Bone marrow (tissue), 2 donors: ENCODE measurements at places on chromosomes 13 and 19.

DNA sequence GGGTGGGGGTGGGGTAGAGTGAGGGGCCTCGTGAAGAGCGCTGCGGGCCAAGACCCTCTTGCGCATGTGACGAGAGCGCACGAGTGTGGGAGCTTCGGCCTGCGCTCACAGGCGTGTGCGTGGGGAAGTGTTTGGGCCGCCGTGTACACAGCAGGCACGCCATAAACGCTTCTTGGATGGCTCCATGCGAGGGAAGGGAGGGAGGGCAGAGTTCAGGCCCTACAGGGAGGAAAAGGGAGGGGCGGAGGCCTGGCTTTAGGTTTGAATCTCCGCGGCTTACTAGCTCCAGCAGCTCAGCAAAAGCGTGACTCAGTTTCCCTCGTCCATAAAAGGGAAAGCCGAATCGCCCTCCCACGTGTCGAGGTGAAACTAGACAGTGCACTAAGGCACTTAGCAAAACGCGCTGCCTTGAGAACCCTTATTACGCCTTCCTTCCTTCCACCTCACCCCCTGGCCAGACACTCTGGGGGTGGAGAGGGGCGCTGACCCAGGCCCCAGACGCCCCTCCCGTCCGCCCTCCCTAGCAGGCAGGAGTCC, 12.5 kb downstream of the GADD45B start:
- no peak for DNase-seq

- no peak for DNase-seq
These were observed 56.5 kb downstream of the KLF2 start for GRCh38 chr19:16380943-16381755.

GRCh38 chr13:19150712-19151228, 30.9 kb downstream of the TUBA3C start:
- no peak for DNase-seq

GRCh38 chr13:35945368-35945767, 185.8 kb downstream of the DCLK1 start:
- DNase-seq, result no peak

- no peak for DNase-seq
These were observed 112.3 kb upstream of the KLF12 start for GRCh38 chr13:74246487-74246886.

DNA sequence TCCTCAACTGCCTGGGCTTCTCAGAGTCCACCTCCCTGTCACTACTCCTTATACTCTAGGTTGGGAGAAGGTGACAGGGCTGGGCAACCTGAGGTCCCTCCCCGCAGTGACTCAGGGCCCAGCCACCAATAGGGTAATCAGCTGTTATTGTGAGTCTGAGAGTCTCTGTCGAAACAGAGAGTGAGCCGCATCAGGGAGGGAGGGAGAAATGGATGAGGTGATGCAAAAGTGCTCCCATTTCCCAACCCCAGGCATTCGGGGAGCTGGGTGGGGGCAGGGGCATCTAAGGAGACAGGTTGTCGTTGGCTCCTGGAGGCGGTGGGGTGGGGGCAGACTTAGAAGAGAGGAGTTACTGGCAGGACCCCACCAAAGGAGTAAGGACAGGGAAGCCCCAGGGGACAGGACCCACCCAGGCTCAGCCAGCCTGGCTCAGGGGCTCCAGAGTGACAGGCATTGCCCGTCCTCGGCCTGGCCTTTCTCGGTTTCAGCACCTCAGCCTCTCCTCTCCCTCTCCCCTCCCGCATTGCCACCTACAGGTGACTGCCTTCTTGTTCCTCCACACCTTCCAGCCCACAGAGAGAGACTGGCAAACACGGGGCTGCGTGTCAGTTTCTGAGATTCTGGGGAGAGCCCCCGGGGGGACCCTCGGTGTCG, at the start of gene DMKN:
Gene DMKN, minus strand, starts transcription at position 22 of the 654 bp plus-strand sequence. CDS start 174 bp downstream, outside the sequence.
- DNase-seq, result no peak

DNA sequence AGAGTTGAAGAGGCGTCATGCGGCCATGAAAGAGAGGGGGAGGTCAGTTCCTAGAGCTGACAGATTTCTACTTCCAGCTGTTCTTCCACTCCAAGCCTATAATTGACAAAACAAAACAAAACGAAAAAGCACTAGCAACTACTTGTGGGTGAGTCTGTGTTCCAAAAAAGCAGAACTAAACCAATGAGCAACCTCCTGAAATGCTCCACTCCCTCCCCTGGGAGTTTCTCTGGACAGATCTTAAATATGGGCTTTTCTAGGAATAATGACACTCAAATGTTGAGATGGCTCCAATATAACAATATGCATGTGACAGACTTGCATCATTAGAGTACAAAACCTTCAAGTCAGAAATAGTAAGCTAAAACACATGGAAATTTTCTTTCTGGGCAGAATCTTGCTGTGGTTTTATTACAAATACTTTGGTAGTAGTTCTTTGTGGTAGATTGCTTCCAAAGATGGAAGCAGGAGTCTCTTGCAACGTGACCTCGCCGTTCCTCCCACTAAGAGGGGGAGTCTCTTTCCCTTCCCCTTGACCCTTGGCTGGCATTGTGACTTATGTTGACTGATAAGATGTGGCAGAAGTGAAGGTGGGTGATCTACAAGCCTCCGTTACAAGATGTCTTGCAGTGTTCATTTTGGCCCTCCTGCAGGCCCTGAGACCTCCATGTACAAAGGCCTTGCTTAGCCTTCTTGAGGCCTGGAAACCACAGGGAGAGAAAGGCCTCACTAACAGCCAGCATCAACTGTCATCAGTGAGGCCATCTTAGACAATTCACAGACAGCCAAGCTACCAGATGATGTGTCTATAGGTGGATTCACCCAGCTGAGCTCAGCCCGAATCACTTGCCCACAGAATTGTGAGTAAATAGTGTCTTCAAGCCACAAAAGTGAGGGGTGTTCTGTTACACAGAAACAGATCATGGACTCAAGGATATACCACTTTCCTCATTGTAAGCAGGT, 173.1 kb upstream of the RFC3 start:
- DNase-seq, result no peak
